ENCODE measurements at places on chromosomes 2 and 18. TPM values are rescaled to one million over a fixed set of nuclear protein-coding genes. Genes with fewer than 3 reads are reported as not detected.

- peak; percentile 81 for DNase-seq
Measured at GRCh38 chr2:240864475-240864874, 4.1 kb upstream of the AGXT start.

DNA sequence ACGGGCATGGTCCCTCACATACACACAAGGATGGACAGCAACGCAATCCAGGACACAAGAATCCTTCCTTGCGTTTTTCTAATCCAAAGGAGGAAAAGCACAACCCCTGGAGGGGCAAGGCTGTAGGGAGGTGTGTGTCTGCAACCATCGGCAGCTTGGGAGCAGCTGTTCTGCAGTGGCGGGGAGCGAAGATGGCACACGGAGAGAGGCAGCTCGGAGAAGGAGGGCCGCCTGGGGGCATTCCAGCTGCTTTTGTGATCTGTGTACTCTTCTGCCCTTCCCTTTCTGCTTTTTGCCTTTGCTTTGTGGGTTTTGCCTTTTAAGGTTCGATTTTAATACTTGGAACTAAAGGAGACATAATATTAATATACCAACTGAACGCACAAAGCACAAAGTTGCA lies 137.0 kb upstream of the DNMT3A start:
- DNase-seq = no peak

- no peak for DNase-seq
Measured at GRCh38 chr2:194176134-194176533, 1480.9 kb upstream of the SLC39A10 start.

- DNase-seq = no peak
Measured at GRCh38 chr2:105442056-105442455, 43.2 kb upstream of the FHL2 start.

Gene TLX2
- total RNA-seq = 0.08 TPM

DNA sequence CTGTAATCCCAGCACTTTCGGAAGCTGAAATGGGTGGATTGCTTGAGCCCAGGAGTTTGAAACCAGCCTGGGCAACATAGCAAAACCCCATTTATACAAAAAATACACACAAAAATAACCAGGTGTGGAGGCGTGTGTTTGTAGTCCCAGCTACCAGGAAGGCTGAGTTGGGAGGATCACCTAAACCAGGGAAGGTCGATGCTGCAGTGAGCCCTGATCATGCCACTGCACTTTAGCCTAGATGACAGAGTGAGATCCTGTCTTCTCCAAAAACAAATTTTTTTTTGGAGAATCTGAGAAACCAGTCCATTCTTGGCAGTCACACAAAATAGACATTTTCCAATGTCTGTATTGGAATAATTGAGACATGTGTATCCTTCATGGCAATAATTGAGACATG lies 46.8 kb downstream of the RAB27B start:
- DNase-seq = no peak

Gene PLB1
- 0.45 TPM for total RNA-seq

DNA sequence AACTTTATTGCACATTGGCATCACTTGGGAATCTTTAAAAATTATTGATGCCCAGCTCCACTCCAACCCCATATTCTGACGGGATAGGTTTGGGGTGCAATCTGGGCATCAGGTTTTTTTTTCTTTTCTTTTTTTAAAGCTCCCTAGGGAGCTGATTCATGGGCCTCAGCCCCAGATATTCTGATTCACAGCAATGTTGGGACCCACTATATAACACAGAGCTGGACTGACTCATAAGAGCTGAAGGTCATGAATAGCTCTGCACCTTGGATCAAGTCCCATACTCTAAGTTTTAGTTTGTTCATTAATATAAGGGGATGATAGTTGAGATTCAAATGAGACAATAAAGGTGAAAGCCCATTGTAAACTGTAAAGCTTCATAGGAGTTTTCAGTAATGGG lies 191.1 kb upstream of the REV1 start:
- DNase-seq = no peak

DNA sequence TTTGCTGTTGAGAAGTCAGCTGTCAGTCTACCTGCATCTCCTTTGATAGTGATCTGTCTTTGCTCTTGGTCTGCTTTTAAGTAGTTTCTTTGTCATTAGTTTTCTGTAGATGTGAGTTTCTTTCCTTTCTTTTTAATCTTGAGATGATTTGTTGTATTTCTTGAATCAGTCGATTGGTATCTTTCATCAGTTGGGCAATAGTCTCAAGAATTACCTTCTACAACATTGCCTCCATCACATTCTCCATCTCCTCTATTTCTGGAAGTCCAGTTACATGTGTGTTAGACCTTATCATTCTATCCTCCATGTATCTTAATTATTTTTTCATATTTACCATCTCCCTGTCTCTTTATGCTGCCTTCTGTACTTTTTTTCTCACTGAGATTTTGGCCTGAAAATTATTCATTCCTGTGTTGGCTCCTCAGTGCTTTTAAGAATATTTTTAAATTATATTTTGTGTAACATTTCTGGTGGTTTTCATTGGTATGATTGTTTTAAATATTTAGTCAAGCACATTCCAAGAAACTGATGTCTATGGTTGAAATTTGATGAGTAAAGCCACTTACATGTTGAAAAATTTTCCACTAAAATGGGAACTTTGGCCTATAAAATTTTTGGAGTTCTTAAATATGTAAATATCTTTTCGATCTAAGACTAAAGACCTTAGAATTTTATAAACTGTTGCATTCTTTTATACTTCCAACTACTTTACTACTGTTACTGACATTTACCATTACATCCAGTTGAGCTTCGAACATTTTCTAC lies 239.5 kb upstream of the MGAT5 start:
- DNase-seq = no peak

DNA sequence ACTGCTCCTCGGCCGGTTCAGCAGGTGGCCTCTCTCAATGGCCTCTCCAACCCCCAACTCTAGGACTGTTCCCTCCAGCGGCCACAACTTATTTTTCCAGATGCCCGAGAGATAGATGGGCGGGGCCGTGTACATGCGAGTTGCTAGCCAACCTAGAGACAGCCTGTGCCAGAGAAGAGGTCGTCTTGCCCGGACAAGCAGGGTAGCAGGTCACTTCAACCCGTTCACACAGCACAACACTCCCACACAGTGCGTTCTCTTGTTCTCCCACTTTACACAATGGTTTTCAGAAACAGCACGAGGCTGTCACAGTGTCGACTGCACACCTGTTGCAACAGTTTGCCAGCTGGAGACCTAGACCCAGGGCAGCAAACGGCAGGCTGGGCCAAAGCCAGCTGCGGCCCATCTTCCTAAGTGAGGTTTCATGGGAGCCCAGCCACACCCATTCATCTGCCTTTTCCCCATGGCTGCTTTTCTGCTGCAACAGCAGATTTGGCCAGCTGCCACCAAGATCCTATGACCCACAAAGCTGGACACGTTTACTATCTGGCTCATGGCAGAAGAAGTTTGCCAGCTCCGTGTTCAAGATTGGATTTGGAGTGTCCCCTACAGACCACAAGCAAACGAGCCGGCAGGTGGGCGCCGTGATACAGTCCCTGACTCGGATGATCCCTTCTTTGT lies 7.3 kb upstream of the PRLH start:
- DNase-seq = peak; percentile 49

DNA sequence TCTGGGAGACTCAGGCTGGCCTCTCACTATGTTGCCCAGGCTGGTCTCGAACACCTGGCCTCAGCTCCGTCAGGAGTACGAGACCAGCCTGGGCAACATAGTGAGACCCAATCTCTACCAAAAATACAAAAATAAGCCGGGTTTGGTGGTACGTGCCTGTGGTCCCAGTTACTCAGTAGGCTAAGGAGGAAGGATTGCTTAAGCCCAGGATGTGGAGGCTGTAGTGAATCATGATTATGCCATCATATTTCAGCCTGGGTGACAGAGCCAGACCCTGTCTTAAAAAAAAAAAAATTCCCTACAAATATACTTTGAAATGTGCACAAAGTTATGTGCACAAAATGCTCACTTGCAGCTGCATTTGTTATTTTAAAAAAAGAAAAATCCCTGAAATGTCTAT lies 26.3 kb upstream of the AGAP1 start:
- no peak for DNase-seq

DNA sequence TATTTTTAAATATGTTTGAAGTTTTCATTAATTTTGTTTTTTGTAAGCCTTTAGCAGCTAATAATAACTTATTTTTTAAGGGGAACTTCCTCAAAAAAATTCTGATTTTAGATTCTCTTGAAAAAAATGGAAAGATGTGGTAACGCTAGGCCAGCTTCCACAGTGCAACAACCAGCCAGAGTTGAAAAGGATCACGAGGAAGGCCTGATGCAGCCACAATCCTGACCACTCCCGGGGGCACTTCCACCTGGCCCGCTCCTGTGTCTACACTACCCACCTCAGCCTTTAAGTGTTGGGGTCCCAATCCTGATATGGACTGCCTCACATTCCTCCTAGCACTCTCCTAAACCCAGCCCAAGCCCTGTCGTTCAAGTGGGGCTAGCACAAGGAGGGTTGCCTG lies 101.1 kb downstream of the TMEM17 start:
- no peak for DNase-seq

Gene KIAA2012
- 0.30 TPM for total RNA-seq

Gene FAM124B
- 2.1 TPM for total RNA-seq

Gene TACR1
- total RNA-seq = 0.03 TPM

Gene CDH2
- total RNA-seq = 34.2 TPM

DNA sequence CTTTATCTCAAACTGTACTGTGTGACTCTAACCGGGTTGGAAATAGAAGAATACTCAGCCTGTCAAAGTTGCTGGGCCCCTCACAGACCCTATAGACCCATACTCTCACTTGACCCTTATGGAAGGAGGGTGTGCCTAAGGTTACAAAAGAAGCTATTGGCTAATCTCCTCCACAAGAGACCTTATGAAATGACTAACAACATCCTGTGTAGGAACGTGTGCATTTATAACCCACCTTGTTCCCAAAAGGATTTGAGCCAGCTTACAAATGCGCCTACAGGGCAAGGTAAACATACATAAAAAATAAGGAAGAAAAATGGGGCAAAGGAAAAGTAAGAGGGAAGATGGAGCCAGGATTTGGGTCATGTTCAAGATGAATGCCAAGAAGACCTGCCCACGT lies 225.4 kb upstream of the SMAD2 start:
- no peak for DNase-seq

- DNase-seq = no peak
Measured at GRCh38 chr2:170885130-170885791, 43.8 kb upstream of the GORASP2 start.

Gene REG1B
- total RNA-seq = 4.9 TPM

- DNase-seq = peak; percentile 92
Measured at GRCh38 chr2:113198790-113199612, 25.2 kb downstream of the PSD4 start.

Gene AFF3
- total RNA-seq = 2.3 TPM

DNA sequence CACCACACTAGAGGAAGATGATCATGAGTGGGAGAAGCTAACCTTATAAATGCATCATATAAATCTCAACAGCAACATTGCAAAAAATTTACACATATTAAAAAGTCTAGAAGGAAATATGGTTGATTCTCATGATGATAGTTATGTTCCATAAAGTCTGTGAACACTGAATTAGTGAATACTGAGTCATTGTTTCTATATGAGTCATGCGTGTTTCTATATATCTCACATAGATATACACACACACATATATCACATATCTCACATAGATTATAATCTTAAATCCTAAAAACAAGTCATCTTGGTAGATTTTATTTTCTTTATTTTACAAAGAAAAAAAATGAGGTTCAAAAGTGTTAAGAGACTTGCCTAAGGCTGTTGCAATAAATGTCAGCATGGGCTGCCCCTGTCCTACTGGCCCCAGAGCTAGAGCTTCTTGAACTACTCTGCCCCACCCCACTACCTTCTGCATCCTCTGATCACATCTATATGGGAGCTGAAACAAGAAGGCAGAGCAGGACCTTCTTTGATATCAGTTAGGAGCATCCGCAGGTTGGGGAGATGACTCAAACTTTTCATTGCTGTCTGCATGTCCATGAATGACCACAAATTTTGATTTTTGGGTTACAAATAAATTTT lies 81.8 kb upstream of the ADAM23 start:
- no peak for DNase-seq

Gene SLC5A7
- not detected for total RNA-seq

DNA sequence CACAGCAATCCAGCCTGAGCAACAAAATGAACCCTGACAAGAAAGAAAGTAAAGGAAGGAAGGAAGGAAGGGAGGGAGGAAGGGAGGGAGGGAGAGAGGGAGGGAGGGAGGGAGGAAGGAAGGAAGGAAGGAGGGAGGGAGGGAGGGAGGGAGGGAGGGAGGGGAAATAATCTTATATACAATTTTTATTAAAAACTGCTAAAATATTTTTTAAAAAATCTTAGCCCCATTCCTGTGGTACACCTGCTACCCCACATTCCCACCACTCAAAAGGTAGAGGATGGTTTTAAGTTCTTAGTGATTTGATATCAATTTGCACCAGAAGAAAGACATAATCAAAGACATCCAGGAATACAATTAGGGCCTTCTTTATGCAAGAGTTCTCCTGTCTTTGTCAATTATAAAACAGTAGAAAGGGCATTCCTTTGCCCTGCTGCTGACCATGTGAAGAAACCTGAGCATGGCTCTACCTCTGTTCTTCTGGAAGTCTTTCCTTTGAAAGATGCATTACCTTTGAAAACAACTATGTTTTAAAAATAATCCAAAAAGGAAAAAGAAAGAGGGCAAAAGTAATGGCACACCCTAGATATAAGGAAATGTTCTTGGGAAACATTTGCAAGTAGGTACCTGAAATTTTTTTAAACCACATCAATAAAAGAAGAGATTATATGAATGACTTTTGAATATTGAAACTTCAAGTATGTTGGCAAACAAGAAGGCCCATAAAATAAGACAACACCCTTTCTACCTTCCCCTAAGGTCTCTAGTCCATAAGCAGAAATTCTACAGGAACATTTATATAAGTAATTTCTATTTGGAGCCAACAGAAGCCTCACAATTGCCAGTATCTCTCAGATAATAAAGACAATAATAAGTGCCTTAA lies 33.7 kb upstream of the ACVR2A start:
- DNase-seq = no peak

DNA sequence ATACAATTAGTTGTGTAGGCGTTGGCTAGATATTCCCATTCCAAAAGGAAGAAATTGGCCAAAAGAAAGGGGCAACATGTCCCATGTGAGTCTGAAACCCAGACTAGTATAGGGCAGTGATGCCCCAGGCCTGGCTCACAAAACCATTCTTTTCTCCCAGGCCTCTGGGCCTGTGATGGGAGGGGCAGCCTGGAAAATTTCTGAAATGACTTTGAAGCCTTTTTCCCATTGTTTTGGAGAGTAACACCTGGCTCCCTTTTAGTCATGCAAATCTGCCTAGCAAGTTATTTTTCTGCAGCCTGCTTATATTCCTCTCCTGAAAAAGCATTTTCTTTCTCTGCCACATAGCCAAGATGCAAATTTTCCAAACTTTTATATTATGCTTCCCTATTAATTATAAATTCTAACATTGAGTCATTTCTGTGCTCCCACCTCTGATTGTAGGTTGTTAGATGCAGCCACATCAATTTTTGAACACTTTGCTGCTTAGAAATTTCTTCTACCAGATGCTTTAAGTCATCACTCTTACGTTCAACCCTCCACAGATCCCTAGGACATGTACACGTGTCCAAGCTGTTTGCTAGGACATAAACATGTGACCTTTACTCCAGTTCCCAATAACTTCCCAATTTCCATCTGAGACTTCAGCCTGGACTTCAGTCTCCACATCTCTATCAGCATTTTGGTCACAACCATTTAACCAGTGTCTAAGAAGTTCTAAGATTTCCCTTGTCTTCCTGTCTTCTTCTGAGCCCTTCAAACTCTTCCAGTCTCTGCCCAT lies 76.1 kb upstream of the MC4R start:
- no peak for DNase-seq

- no peak for DNase-seq
Measured at GRCh38 chr2:98551316-98551715, 57.0 kb downstream of the COA5 start.
